CD8-positive, alpha-beta memory T cell (primary cell): ENCODE measurements at places on chromosomes 7 and 10.

DNA sequence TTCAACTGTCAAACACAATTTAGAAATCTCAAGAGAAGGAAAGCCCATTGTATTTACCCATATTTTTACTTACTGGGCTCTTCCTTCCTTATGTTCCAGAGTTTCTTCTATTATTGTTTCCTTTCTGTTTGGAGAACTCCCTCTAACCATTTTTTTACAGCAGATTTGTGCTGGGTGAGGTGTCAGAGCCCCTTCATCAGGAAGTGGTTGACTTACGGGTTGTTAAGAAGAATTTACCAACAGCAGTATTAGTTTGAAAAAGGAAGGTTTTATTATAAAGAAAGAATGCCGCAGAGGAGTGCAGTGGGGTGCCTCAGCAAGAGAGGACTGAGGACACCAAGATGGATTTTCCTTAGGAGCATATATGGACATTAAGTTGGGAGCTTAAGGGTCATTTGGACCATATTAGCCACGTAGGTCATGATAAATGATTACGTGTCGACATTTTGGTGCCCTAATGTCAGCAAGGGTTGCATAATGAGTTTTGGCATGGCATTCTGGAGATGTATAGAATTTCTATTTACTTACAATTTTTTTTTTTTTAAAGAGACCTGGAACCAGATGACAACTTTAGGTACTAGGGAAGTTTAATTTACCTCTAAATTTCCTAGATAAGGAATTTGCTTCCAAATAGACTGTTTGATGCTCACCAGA lies 6.3 kb upstream of the TBATA start:
- DNase-seq, result no peak

- no peak for DNase-seq
Measured at GRCh38 chr7:127903892-127904669, 127.2 kb downstream of the LRRC4 start.

GRCh38 chr7:122803323-122803722 lies 82.9 kb downstream of the CADPS2 start:
- no peak for DNase-seq

DNA sequence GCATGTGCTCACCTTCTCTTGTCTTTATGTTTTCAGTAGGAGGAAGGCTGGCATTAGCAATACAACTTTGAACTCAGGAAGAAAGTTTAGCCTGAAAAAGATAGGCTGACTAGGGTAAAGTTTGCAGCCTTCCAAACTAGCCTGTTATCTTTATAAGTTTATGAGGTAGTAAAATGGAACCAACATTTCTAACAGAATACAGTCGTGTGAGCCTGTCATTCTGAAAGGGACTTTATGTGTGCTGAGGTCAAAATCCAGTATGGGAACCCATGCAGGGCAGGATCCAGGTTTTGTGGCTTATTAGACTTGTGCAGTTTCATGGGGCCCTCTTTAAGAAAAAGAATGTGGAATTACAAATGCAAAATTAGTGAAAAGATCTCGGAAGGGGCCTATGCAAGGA lies 201.0 kb upstream of the PRPS1L1 start:
- no peak for DNase-seq

DNA sequence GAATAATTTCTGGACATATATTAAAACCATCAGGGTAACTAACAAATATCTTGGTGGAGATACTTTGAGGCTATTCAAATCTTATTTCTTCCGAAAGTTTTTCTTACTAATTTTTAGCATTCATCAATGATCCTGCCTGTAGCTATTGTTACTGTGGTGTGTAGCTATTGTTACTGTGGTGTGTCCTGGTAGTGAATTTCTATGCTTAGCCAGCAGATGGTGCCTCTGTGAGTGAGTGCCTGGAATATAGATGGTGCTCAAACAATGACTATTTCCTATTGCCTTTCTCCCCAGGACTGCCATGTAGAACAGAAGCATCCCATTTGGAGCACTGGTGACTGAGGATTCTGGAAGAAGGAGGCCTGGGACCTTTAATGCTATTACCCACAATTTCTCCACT lies 245.7 kb downstream of the CCSER2 start:
- DNase-seq, result no peak

GRCh38 chr7:43328336-43328735 lies 215.9 kb downstream of the HECW1 start:
- DNase-seq, result no peak

- no peak for DNase-seq
Measured at GRCh38 chr7:108066486-108066885, 63.5 kb upstream of the LAMB1 start.

GRCh38 chr7:40468891-40469864 lies 334.4 kb downstream of the SUGCT start:
- DNase-seq, result no peak

GRCh38 chr10:114271779-114272167 lies 32.7 kb downstream of the VWA2 start:
- DNase-seq, result no peak

DNA sequence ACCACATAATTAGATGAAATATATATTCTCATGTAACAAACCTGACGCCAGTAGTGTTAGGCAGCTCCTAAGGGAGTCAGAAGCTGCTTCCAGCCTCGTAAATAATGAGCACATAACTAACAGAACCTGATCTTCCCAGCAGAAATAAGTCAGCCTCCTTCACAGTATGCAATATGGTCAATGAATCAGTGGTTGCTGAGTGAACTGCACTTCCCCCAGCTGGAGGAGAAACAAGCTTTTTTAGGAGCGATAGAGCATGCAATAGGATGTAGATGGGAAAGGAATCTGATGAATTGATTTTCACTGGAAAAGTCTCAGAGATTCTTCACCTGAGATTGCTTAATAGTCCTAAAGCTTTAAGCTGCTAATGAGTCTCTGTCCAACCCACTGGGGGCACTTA lies 337.2 kb upstream of the LRGUK start:
- DNase-seq, result no peak

DNA sequence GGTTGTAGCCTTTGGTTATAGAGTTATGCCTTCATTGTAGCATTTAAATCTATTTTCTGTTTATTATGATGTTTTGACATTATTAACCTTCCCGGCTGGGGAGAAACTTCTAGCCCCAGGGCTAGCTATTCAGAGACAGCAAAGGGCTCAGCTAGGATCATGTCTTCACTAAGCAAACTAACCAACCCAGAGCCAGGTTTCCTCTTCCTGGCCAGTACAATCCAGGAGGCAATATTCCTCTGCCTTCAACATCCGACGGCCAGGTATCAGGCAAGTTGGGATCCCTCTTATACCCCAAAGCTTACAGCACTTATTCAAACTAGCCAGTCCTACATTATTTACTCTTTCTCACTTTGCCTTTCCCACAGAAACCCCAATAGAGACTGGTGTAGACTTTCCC lies 1060.7 kb upstream of the GHITM start:
- no peak for DNase-seq

GRCh38 chr7:155761162-155761561 lies 51.1 kb downstream of the SHH start:
- DNase-seq, result no peak

GRCh38 chr7:106865130-106866041 lies at the start of gene PIK3CG:
PIK3CG (plus strand) TSS chr7:106865282; CDS start chr7:106867562, 2,280 bp downstream.
- DNase-seq, result no peak
